ENCODE measurements at places on chromosomes 3 and 15.

DNA sequence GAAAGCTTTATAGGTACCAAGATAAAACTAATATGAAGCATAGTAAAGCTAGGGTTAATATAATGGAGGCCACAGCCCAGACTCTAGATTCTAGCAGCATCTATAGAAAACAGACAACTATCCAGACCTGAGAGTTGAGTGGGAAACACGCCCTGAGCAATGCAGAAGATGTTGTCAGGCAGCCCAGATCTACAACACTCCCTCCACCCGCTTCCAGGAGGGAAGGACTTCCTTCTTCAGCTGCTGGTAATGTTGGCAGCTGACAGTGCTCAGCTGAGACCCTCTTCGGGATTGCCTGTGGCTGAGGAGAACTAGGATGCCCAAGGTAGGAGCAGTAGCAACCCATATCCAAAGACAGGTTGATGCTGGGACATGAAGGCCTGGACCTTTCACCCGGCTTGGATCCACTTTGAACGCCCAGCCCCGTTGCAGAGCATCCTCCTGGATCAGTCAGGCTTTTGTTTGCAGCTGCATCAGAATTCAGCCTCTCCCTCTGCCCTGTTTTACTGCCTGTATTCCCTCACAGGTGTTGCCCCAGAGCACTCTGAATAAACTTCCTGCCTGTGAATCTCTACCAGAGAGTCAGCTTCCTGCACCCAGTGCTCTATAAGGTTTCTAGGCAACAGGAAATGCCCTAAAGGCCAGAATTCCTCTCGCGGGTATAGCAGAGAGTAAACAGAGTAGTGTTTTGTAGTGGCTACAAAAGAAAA is 174.7 kb upstream of the IL12A start:
- DNase-seq = no peak

DNA sequence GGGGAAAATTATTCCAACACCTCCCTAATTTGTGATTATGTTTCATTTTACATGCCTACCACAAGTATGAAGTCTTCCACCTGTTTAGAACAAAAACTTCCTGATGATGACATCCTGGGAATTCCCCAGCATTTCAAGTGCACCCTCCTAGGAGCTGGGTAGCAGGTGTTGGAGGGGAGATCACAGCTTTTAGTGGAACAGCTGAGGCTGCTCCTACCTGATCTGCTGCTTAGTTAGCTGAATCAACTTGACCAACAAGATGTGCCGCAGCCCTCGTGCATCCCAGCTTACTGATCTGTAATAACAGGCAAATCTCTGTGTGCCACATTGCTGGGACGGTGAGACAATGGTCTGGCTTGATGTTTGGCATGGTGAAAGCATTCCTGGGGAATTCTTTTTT is 29.7 kb downstream of the TRAK1 start:
- DNase-seq = no peak

DNA sequence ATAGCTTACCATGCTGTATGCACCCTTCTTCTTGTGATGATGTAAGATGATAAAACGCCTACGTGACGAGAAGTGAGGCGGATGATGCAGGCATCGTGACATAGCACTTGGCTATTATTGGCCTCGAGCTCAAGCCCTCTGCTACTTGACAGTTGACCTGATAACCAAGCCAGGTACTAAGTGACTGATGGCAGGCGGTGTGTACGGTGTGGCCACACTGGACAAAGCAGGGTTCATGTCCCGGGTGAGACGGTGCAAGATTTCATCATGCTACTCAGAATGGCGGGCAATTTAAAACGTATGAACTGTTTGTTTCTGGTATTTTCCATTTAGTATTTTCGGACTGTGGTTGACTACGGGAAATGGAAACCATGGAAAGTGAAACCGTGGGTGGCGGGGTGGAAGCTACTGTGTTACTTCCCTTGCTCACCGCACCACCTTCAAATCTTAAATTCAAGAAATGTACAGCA is 57.7 kb downstream of the SLC12A8 start:
- DNase-seq = no peak

DNA sequence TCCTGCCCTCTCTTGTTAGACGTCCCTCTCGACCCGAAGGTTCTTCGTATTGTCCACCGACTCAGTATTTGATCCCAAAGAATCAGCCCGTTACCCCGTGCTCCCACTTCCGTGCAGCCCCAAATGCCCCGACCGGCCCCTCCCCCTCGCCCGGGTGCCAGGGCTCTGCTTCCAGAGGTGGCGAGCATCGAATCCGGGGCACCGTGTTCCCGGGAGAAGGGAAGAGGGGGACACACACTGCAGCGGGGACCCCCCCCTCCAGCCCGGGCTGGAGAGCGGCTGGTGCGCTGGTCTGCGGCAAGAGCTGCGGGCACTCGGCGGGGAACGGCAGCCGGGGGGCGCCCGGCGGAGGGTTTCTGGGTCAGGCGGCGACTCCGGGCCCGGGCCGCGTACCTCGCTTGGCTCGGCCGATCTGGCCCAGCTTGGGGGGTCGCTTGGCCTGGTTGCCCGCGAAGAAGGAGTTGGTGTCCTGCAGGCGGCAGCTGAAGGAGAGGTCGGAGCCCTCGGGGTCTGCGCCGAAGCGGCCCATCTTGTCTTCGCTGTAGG is 556 bp downstream of the CAMK2N2 start:
- DNase-seq = no peak

GRCh38 chr15:84725001-84725491 is 9.1 kb upstream of the SEC11A start:
- no peak for DNase-seq

GRCh38 chr15:80712956-80713355 is 17.8 kb downstream of the ABHD17C start:
- DNase-seq = no peak

- DNase-seq = no peak
Observed at GRCh38 chr15:99092554-99093172, 12.2 kb upstream of the SYNM start.

- DNase-seq = no peak
Observed at GRCh38 chr15:60941448-60941847, 287.7 kb downstream of the RORA start.

GRCh38 chr15:92463826-92464225 is 70.1 kb downstream of the ST8SIA2 start:
- DNase-seq = no peak

- no peak for DNase-seq
Observed at GRCh38 chr3:157046520-157046919, 113.4 kb downstream of the CCNL1 start.

DNA sequence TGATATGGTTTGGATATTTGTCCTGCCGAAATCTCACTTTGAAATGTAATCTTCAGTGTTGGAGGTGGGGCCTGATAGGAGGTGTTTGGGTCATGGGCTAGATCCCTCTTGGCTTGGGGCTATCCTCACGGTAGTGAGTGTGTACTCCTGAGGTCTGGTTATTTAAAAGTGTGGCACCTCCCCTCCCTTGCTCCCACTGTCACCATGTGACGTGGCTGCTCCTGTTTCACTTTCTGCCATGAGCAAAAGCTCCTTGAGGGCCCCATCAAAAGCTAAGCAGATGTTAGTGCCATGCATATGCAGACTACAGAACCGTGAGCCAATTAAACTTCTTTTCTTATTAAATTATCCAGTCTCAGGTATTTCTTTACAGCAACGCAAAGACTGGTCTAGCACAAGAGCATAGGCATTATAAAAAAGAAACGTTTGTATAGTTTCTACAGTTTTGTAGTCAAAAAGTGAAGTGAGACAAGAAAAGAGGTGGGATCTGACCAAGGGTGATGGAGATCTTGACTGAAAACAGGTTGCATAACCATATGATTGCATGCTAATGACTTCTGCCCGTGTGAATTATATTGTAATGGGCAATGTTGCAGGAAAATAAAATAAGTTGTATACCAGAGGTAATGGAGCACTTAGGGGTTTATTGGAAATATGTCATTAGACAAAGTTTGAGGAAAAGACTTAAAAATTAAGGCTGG is 28.5 kb upstream of the CLASP2 start:
- DNase-seq = no peak

DNA sequence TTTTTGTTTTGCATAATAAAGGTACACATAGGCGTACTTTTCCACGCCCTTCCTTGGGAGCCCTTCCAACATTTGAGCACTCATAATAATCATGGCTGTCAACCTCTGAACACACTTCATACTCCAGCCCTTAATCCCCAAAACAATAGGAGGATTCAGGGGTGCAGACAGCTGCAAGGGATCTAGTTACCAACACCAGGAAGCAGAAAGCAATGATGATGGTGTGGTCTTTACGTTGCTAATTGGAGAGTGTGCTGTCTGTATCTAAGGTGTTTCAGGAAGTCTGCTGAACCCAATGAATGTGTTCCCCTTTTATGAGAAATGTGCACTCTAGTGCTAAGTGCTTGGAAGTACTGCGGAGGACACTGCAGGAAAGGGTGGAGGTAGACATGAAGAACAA is 60.3 kb upstream of the PDZRN3 start:
- no peak for DNase-seq

- DNase-seq = no peak
Observed at GRCh38 chr15:99071091-99071680, 33.7 kb upstream of the SYNM start.

GRCh38 chr3:190718097-190718496 is 144.4 kb downstream of the GMNC start:
- no peak for DNase-seq

GRCh38 chr3:147305533-147306250 is 100.7 kb downstream of the ZIC4 start:
- DNase-seq = no peak

- no peak for DNase-seq
Observed at GRCh38 chr3:106398891-106399600, 530.2 kb upstream of the CBLB start.

DNA sequence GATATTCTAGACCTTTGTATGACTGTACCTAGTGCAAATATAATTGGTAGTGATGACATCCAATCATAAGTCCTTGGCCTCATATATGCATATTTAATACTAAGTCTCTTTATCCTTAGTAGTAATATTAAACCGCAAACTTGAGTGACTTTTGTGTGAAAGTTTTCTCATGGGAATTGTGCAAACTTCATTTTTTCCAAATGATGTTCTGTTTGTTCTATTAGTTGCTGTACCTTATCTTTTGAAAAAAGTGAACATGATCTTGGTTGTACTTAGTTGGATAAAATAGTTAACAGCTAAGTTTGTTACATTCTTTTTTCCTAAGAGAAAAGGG is 43.2 kb downstream of the TMEM45A start:
- no peak for DNase-seq

DNA sequence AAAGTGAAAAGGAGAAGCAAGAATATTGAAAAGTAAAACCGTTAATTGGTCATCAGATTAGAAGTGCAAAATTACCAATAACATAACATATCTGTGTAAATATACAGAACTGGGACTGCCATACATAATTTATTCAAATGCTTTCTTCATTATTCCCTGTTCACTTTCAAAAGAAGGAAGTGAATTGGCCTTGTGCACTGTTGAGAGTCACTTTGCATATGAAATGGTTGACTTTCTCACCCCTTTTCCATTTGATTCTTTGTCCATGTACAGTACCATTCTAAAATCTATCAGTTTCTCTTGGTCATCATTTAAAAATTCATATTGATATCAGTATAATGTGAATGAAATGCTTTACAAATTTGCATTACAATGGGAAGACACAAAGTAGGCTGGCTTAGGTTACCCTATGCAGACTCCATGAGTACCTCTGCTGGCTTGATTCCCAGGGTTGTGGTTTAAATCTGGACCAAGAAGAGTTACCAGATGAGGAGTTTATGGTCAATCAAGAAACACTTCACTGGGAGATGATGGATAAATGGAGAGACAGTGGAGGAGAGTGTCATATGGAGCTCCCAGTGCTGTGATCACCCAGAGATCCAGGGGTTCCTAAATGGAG is 210.9 kb upstream of the TOPAZ1 start:
- no peak for DNase-seq

GRCh38 chr15:68525815-68526214 is 53.0 kb upstream of the CORO2B start:
- no peak for DNase-seq

DNA sequence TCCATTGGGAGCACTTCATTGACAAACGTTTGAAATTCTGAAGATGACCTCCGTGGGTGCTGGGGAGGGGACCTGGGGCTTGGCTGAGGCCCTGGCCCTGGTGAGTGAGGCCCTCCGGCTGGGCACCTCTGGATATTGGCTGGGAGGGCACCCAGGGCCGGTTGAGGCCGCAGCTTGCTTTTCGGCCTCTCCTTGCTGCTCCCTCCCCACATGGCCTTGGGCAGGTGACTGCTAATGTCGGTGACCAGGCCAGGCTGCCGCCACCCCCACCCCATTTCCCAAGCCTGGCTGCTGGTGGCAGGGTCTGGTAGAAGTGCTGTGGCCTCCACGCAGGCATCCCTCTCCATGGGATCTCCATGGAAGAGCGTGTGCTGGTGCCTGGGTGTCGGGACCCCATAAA is 39.5 kb downstream of the TM2D3 start:
- DNase-seq = no peak

- no peak for DNase-seq
Observed at GRCh38 chr15:53565721-53566120, 193.7 kb downstream of the WDR72 start.

- no peak for DNase-seq
Observed at GRCh38 chr15:42510258-42511006, 15.0 kb downstream of the SNAP23 start.

GRCh38 chr15:75042730-75043508 is 19.5 kb downstream of the PPCDC start:
- DNase-seq = peak; percentile 57

GRCh38 chr15:22888120-22888859 is 49.8 kb downstream of the NIPA2 start:
- no peak for DNase-seq

Data from stimulated activated CD8-positive, alpha-beta memory T cell treated with anti-CD3 and anti-CD28 coated beads, Interleukin-2, amount 100 ng/mL, for 48 hours (primary cell).